ENCODE measurements at places on chromosomes 5 and 9. TPM values are rescaled to one million over a fixed set of nuclear protein-coding genes. Genes with fewer than 3 reads are reported as not detected.

PCDHB15 gene
- 4.3 TPM for total RNA-seq

FAM221B gene
- not detected for total RNA-seq

GRCh38 chr9:13436591-13436990 lies 157.1 kb upstream of the MPDZ start:
- no peak overlapping the region for H3K27ac ChIP-seq
- no peak for DNase-seq
- H3K4me3 ChIP-seq, result no peak overlapping the region

GRCh38 chr5:115532517-115532916 lies 12.1 kb downstream of the FEM1C start:
- peaks cover 27% of the 10 kb centered on the region for H3K36me3 ChIP-seq
- H3K4me1 ChIP-seq, result peaks cover 77% of the 10 kb centered on the region
- no peaks in the 10 kb centered on the region for H3K27me3 ChIP-seq
- no peak for DNase-seq

ZFP37 gene
- total RNA-seq, result 3.6 TPM
